ENCODE measurements at places on chromosomes 4 and X.

GRCh38 chr4:159150396-159150795, 47.5 kb downstream of the RAPGEF2 start:
- no peak for DNase-seq

- DNase-seq = no peak
These were observed 23.2 kb downstream of the VEGFC start for GRCh38 chr4:176769514-176769913.

- no peak for DNase-seq
These were observed 181.7 kb downstream of the GABRB1 start for GRCh38 chr4:47213106-47213505.

GRCh38 chr4:59258002-59258401, 1942.1 kb upstream of the ADGRL3 start:
- no peak for DNase-seq

GRCh38 chr4:184968366-184968765, 49.9 kb upstream of the HELT start:
- no peak for DNase-seq
